ENCODE measurements at places on chromosomes 4 and X.

- DNase-seq, result no peak
Observed at GRCh38 chrX:131216828-131217227, 72.3 kb downstream of the IGSF1 start.

GRCh38 chr4:122047456-122048425 is 95.9 kb upstream of the TRPC3 start:
- no peak for DNase-seq

DNA sequence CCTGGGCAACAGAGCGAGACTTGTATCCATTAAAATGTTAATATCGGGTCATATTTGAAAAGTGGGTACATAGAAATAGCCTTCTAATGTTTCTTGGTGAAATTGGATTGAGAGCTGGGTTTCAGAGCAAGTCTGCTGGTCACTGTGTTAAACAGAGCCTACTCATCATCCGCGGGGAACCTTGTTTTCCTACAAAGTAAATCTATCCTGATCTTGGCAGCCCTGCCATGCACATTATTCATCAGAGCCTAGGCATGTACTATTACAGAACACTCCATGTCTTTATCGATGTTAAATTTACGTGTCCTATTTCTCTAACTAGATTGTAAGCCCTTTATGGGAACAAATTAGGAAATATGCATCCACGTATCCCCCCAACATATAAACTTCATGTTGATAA is 18.7 kb downstream of the SETD7 start:
- no peak for DNase-seq

DNA sequence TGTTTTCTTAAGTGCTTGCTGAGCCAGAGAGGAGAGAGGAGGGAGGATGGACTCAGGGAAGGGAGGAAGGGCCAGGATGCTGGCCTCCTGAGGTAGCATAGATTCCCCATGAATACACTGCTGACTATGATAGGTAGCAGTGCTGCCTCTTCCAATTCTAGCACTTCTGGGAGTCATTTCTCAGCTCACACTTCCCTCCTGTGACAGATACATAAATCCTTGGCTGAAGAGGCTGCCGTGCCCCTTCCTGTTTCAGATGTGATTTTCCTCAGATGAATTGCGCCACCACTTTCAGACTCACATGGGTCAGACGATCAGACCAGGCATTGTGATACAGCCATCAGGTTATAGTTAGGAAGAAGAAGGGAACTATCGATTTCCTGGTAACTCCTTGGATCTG is 22.4 kb downstream of the TSC22D3 start:
- DNase-seq, result no peak

GRCh38 chr4:38952017-38952416 is 80.2 kb downstream of the TMEM156 start:
- no peak for DNase-seq

- no peak for DNase-seq
Observed at GRCh38 chrX:18548996-18549395, 122.9 kb downstream of the RS1 start.

DNA sequence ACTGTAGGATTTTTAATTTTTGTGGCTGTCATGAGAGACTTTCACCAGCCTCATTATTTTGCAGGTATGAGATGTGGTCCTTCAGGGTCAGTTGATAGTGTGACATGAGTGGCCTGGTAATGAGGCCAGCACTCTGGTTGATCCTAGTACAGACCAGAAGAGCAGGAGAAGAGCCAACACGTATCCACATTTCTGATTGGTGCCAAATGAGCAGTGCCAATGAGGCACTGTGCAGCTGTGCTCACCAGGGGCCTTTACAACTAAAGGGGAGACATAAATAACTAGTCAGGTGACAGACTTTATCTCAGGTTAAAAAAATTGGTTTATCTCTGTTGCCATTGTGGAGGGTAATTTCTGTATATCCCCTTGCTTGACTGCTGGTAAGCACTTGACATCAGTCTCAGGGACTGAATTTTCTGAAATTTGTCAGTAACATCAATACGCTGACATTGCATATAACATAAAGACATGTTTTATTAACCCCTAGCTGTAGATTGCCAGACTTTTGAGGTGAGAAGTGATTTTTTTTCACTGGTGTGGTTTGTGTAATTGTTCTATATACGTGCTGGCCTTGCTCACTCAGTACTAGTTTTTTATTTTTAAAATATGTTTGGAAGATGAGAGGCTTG is 101.2 kb downstream of the AFF1 start:
- no peak for DNase-seq

DNA sequence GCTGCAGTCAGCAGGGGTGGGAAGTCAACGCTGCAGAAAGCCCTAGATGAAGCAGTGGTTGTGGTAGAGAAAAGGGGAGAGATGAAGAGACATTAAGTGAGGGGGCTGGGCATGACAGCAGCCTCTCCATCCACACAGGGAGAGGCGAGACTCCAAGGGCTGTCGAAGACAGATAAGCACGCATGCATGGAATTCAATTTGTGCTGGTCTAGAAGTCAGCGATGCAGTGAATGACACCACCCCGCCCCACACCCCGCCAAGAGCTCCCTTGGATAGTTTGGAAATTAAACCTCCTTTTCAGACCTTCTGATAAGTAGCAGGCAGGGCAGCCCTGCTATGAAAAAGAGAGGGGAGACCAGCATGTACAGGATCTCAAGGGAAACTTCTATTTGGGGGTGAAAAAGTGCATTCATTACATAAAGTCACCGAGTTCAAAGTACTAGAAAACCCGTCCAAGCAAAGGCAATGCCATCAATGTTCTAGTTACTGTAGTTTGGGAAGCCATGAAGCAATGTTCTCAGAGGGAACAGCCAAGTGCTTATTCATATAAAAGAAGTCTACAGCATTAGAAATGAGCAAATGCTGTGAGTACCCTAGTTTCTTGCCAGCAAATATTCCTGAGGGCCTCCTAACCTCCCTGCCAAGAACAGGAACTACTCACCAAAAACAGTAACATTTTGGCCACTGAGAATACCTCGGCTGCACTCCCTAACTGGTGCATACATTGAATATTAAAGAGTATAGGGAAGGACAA is 152.3 kb upstream of the ANXA10 start:
- no peak for DNase-seq

DNA sequence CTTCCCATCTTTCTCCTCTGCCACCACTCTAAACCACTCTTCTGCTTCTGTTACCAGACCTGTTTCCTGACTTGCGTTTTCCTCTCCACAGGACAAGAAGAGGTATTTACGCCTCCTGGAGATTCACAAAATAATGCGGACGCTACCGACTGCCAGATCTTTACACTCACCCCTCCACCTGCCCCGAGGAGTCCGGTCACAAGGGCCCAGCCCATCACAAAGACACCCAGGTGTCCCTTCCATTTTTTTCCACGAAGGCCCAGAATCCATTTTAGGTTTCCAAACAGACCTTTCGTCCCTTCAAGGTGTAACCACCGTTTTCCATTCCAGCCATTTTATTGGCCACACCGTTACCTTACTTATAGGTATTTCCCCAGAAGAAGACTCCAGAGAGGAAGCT is 8.2 kb downstream of the ODAPH start:
- no peak for DNase-seq

- no peak for DNase-seq
Observed at GRCh38 chr4:34572026-34572425, 1672.3 kb downstream of the ARAP2 start.

- DNase-seq, result no peak
Observed at GRCh38 chr4:153758136-153758535, 1.7 kb downstream of the RNF175 start.

- no peak for DNase-seq
Observed at GRCh38 chr4:143185253-143186107, 763 bp downstream of the USP38 start.

- no peak for DNase-seq
Observed at GRCh38 chrX:107171369-107172102, 34.7 kb downstream of the NUP62CL start.

DNA sequence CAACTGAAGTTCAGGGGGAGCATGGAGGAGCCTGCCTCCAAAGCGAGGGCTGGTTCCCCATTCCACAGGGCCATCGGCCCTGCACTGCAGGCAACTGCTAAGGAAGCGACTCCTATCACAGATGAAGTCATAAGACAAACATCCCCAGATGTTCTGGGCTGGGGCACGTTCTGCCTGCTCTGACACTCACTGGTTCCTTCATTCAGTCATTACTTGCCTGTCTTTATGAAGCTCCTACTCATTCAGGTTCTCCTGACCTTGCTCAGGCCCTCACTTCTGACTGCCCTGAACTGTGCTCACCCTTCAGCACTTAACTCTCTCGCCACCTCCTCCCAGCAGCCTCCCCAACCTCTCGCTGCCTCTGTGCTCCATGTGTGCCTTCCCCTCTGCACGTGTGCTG is 2.5 kb upstream of the SLC2A9 start:
- DNase-seq, result no peak

GRCh38 chrX:29257521-29257920 is 670.3 kb downstream of the IL1RAPL1 start:
- DNase-seq, result no peak

DNA sequence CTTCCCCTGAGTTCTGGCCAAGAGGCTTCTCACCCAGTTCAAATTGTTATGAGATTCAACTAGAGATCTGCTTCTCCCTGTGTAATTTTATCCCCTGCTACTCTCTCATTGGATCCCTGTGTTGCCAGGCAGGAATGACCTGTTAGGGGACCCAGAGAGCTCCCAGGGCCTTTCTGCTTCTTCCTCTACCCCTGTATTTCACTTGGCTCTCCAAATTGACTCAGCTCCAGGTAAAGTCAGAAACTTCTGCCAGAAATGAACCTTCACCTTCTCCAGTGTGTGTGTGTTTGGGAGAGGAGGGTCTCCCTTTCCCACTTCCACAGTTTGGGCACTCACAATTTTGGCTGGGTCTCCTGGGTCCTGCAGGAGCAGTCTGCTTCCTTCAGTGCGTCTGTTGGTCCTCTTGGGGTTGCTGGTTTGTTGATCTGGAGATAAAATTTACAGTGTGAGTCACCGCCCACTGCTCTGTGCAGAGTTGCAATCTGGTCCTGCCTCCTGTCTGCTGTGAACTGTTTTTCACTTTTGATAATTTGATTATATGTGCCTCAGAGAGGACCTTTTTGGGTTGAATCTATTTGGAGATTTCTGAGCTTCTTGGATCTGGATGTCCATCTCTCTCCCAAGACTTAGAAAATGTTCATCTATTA is 112.4 kb upstream of the EDA2R start:
- DNase-seq, result no peak

DNA sequence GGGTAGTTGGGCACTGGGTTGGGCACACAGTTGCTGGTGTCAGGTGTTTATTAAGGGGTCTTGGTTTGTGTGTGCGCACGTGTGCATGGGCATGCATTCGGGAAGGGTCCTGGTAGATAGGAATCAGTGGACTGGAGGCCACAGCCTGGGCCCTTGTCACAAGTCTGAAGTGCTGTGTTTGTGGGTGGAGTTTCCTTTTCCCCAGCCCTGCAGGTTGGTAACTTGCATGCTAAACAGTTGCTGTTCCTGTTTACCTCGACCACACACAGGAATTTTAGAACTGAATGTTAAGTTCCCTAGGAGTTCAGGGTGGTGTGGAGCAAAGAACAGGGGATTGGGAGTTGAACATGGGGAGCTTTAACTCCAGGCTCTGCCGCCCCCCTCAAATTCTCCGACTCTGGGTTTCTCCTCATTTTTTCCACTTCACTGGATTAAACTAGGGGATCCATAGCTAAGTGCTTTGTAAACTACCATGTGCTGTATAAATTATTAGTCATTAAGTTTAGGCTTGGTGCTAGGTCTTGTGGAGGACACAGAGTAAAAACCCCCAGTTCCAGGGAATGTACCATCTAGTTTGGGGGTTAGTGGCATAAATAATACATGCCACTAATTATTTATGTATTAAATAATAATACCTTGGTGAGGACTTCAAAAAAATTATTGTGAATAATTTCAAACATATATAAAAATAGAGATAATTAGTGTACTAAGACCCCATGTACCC is 49.0 kb downstream of the STARD8 start:
- DNase-seq, result no peak

DNA sequence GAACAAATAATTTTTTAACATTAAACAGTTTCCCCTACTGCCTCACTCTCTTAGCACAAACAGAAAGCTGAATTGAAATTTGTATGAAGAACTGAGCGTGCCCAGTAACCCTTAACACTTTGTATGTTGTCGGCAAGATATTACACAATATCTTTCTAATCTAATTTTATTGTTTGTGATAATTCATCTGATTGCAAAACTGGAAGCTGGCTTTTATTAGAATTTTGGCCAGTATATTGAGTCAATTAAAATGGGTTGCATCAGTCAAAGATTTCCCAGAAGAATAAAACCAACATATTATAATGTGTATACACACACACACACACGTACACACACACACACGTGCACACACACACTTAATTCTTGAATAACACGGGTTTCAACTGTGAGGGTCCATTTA is 2332.1 kb downstream of the PCDH7 start:
- DNase-seq, result no peak

- no peak for DNase-seq
Observed at GRCh38 chr4:23856630-23857029, 33.2 kb downstream of the PPARGC1A start.

- no peak for DNase-seq
Observed at GRCh38 chr4:166252487-166253402, 379.7 kb downstream of the TLL1 start.

DNA sequence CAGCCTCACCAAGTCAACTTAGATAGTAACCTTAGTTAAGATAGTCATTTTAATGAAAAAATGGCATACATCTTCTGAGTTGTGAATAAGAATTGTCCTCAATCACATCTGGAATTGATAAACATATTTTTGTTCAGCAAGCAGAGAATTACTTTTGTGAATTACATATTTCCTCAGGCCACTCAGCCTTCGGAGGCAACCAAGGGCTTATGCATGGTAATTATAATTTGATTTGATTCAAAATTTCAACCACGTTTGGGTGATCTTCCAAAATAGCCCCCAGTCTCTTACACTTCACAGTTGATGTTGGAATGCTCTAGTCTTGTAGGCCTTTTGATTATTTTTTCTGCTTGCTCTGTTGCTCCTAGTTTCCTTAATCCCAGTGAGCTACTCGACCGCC is 63.4 kb downstream of the GALNTL6 start:
- no peak for DNase-seq

GRCh38 chr4:182697094-182697493 is 220.1 kb downstream of the DCTD start:
- no peak for DNase-seq

GRCh38 chr4:12943069-12943468 is 541.1 kb downstream of the RAB28 start:
- DNase-seq, result no peak

DNA sequence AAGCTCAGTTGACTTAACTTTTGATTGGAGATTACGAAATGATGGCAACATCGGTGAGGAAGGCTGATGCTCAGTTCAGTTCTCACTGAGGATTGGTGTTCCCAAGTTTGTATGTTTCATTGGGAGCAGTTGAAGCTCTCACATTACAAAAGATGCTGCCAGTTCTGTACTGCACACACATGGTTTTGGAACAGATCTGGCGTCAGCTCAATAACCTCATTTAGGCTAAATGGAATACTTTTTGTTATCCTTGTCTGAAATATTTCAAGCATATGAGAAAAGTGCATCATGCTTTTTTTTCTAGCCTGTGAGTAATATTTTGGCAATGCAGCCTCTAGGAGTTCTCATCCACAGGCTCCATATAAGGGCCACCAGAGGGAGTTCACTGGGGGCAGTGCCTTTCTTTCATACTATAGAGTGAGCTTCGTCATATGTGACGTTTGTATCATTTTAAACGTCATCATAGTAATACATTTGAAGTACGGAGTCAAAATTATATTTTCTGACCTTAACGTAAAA is 4.1 kb downstream of the ENPEP start:
- DNase-seq, result no peak

Measured in activated T-cell treated with anti-CD3 and anti-CD28 coated beads for 4 hours (primary cell).